Activated CD4-positive, alpha-beta T cell treated with anti-CD3 and anti-CD28 coated beads, Interleukin-2, amount 50 U/mL, for 48 hours (primary cell): ENCODE measurements at places on chromosomes 6 and 20.

GRCh38 chr20:38838326-38838725 is 32.8 kb downstream of the PPP1R16B start:
- DNase-seq = no peak

GRCh38 chr20:50195524-50196120 is 5.0 kb downstream of the CEBPB start:
- DNase-seq = no peak

DNA sequence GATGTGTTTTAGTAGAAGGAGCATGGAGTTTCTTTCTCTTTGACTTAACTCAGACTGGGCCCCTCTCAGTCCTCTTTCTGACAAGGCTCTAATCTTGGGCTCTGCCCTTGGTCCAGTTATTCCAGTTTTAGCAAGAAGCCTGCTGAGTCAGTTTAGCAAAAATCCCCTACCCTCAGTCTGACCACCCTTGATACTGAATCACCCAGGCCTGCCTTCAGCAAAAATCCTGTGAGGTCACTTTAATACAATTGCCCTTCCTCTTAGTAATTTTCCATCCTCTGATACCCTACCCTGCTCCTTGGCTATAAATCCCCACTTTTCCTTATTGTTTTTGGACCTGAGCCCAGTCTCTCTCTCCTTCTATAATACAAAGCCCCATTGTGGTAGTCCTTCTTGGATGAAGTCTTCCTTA is 326.7 kb upstream of the NOX3 start:
- DNase-seq = no peak

DNA sequence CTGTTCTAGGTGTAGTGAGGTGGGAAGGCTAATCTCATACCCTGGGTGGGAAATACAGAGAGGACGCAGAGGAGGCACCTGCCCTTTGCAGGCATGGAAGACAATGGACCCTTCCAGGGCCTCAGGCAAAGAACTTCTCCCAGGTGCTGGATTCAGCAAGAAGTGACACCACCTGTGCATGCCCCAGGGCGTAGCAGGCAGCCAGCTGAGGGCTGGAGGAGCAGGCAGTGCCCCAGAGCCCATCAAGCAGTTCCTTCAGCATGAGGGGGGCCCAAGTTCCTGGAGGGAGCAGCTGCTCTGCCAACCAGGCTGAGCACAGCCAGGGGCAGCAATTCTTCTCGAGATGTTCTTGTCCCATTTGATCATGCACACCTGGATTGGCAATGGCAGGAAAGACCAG is 170.3 kb upstream of the PDE10A start:
- no peak for DNase-seq

- DNase-seq = no peak
These were observed 6.4 kb upstream of the COL9A1 start for GRCh38 chr6:70309243-70309642.

DNA sequence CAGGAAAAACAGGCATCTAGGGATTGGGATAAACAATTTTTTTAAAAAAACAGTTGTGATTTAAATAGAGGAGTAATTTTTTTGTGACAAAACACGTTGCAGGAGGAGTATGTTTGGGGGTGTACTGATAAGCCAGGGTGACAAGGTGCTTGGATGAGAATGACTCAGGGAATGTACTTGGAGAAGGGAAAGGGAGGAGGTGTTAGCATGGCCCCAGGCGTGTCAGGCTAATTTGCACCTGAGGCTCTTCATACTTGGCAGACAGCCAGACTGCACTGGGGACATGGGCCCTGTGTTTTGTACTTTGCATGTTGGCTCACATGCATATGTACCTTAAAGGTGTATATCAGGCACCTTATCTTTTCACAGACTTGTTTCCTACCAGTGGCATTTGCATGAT is 22.8 kb downstream of the PANK2 start:
- DNase-seq = no peak

DNA sequence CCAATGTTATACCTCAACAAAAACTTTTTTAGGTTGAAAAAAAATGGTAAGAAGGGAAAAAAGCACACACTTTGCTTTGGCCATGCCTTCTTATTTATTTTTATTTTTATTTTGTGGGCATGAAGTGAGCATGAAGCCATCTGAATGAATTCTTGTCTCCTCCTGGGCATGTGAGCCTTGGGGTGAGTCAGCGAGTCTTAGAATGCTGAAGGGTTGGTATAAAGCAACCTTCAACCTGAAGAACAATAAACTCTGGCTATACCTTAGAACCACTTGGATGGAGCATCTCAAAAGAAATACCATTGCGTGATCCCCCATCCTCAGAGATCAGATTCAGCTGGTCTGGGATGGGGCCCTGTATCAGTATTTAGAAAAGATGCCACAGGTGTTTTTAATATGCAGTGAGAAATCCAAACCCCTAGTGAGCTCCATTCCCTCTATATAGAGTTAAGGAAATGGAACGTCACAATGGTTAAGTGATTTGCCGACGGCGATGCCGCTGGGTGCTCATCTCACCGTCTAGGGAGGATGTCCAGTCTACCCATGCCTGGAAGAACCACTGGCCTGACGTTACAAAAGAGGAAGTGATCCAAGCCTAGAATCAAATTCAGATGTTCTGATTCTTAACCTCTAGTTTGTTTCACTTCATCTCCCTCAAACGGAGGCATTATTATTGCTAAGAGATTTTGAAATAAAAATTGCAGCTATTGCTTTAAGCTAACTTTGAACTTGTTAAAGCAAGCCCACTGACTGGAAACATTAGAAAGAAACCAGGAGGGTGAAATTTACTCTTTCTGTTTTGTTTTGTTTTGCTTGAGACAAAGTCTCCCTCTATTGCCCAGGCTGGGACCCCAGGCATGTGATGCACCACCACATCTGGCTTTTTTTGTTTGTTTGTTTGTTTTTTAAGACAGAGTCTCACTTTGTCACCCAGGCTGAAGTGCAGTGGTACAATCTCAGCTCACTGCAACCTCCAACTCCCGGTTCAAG is 67.1 kb downstream of the EDN1 start:
- no peak for DNase-seq

DNA sequence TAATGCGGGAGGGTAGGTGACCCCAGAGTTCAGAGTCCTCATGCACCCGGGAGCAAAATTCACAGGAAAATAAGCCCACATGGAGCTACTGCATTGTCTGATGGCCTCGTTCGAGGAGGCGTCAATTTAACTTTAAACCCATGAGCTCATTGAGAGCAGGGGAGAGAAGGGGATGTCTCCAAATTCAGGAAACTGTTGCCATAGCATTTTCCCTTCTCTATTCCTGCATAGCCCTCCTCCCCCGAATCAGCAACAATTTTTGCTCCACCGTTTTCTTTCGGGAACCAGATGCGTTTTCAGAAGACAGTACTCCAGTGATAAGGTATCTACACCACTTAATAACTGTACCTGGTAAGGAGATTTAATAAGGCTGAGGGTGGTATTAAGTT is 324 bp upstream of the LAMP5 start:
- no peak for DNase-seq
